ENCODE measurements at places on chromosomes 3 and 15.

GRCh38 chr3:34312684-34313083 is 514.3 kb downstream of the PDCD6IP start:
- no peak for DNase-seq

DNA sequence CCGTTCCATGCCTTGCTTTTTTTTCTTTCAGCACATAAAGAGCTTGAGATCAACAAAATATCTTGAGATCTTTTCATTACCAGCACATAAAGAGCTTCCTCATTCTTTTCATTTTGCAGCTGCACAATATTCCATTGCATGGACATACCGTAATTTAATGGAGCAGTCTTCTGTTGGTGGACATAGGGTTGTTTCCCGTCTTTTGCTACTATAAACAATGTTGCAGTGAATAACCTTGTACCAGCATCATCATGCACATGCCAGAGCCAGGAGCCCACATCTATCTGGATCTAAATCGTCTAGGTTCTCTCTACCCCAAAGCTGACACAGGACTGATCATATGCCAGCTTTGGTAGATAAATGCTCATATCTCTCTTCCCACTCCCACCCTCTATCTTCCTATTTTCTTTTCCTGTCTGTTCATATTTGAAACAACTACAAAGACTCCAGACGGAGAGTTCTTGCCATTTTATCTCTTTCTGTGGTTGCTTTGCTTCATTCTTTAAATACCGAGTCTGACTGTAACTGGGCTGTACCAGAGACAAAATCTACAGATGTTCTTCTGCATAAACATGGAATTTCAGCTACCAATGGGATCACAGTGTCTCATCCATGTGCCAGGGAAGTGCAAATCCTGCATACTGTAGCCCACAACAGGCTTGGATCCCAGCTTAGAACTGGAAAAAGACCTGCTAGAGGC is 47.1 kb upstream of the AKAP13 start:
- no peak for DNase-seq

- DNase-seq = no peak
Observed at GRCh38 chr3:10532939-10533736, 27.8 kb upstream of the ATP2B2 start.

DNA sequence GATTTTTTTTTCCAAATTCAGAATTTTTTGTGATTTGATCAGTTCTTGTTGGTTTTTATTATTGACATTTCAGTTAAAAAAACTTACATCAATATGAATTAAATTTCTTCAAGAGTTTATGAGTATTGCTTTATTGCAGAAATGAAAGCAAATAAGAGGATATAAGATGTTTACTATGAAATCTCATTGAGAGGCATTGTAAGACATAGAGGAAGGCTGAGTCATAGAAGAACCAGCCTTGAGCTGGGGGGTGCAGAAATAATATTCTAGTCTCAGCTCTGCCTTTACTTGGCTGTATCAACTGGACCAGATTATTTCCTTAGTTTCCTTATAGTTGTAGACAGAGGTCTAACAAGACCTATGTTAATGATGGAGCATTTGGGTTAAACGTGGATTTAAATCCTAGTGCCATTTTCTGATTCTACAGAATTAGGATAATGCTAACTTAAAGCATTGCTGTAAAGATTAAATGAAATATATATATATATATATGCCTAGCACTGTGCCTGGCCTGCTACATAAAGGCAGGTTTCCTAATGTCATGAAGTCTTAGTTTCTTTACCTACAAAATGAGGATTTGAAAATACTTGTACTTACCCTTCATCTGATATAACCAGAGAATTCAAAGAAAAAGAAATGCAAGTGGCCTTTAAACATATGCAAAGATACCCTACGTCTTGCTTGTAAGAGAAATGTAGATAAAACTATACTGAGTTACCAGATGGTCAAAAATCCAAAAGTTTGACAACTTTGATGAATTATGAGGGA is 7.3 kb downstream of the FAM98B start:
- DNase-seq = no peak

GRCh38 chr3:12255393-12255792 is 33.5 kb upstream of the PPARG start:
- DNase-seq = no peak

GRCh38 chr3:184037816-184038215 is 6.3 kb downstream of the HTR3D start:
- DNase-seq = no peak

DNA sequence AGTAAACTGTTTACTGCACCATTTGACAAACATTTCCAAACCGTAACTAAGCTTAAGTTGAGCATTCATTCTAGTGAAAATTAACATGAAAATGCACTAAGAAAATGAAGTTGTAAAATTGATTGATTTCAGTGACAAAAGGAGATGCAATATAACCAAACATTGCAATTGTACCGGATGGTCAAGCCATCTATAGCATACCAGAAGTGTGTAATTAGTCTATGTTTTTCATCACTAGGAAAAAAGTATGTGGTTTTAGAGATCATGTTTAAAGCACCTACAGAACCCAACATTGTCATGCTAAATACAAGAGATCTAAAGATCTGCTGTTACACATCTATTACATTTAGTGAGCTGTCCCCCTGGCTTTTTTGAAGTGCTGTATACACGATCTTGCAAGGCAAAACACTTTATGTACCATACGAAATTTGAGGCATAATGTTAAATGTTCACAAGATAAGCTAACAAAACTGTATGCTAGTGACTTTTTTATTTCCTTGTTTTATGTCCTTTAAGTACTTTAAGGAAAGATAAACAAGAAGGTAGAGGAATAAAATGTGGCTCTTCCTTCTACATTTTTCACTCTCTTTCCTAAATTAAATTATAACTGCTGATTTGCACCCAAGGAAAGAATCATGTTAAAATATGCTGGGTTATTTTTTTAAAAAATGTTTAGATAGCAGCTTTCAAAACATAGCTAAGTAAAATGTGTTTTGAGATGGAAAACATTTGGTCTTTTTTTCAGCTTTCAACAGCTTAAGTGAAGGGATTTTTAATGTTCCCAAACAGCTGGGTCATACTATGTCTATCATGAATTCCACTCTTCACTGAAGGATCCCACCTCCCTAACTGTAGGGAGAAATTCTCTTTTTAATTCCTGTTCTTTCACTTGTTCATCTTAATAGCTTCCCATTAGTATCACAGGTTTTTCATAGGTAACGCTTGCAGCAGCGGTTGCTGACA is 498.0 kb downstream of the MECOM start:
- no peak for DNase-seq
